Cerebellar nuclear complex (tissue), 1 donor: ENCODE measurements at places on chromosomes 6 and 20.

- no peak for DNase-seq
Observed at GRCh38 chr20:17229256-17229655, 2.4 kb downstream of the PCSK2 start.

DNA sequence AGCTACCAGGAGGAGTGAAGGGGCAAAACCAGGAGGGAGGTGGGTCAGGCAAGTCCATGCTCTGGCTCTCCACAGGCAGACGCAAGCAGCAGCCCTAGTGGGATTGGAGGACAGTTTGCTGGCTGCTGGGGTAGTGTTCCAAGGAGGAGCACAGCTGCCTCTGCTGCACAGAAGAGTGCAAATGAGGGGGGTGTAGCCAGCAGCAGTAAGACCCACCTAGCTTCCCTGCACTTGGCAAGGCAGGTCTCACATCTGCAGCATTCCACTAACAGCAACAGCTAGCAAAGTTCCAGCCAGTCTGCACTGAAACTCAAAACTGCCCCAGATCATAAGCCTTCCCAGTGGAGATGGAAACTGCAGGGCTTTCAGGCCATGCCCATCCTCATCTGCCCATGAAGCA lies 405.0 kb downstream of the UTRN start:
- DNase-seq: no peak

- DNase-seq: no peak
Observed at GRCh38 chr20:14005996-14006395, 10.7 kb downstream of the MACROD2 start.

DNA sequence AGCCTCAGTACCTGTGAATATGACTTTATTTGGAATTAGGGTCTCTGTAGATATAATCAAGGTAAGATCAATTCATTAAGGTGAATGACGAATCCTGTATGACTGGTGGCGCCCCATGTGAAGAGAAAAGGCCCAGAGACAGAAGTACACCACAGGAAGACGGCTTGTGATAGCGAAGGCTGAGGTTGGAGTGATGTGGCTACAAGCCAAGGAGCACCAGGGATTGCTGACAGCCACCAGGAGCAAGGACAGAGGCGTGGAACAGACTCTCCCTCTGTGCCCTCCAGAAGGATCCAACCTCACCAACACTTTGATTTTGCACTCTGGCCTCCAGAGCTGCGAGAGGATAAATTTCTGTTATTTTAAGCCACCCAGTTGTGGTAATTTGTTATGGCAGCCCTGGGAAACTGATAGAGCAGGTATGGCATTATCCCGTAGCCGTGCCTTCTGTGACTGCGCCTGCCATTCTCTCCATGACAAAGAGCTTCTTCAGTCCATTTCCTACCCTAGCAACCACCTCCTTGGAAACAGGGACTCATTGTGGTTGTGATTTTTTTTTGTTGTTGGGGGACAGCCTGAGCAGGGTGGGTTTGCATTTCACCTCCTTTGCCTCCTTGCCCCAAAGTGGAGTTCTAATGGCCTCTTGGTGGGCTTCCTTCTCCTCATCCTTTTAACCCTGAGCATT lies 29.6 kb downstream of the PTK7 start:
- no peak for DNase-seq

GRCh38 chr6:43674921-43675320 lies 12.7 kb downstream of the MRPS18A start:
- DNase-seq: no peak

DNA sequence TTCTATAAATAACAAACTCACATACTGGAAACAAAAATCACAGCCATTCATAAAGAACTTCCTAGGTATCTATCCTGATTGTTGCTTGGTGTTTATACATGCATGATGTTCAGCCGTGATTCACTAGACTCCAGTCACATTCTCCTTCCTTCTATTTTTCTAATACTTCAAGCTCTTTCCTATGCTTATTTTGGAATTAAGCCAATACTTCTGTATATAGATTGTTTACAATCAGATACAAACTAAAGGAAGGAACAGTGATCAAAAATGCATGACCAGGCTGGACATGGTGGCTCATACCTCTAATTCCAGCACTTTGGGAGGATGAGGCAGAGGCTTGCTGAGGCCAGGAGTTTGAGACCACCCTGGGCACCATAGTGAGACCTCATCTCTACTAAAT lies 377.5 kb upstream of the IRAK1BP1 start:
- no peak for DNase-seq

- DNase-seq: no peak
Observed at GRCh38 chr20:31693987-31694661, 28.5 kb downstream of the BCL2L1 start.

DNA sequence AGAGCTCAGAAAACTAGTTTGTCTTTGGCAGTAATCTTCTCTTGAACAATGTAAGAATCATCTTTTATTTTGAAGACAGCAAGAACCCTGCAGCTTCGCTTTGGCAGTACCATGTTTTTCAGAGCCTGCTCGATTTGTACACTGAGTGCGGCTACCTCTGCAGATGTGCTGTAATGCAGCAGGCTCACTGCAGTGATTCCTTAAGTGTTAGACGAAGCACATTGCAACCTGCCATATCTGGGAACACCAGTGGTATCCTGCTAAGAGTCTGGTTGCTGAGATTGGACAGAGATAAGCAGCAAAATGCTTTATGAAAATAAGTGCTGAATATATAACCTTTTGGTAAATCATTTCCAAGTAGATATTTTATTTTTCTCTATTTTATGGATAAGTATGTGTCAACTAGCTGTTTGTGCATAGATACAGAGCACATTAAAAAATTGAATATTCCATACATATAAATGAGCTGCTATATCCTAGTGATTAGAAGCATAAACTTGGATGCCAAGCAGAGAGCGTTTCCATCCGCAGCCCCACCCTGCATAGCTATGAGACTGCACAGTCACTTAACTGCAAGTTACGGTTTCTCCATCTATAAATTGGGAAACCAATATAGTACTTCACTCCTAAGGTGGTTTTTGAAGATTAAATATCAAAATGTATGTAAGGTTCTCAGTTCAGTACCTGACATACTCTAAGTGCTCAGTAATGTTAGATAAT lies 328.3 kb downstream of the FARS2 start:
- no peak for DNase-seq

DNA sequence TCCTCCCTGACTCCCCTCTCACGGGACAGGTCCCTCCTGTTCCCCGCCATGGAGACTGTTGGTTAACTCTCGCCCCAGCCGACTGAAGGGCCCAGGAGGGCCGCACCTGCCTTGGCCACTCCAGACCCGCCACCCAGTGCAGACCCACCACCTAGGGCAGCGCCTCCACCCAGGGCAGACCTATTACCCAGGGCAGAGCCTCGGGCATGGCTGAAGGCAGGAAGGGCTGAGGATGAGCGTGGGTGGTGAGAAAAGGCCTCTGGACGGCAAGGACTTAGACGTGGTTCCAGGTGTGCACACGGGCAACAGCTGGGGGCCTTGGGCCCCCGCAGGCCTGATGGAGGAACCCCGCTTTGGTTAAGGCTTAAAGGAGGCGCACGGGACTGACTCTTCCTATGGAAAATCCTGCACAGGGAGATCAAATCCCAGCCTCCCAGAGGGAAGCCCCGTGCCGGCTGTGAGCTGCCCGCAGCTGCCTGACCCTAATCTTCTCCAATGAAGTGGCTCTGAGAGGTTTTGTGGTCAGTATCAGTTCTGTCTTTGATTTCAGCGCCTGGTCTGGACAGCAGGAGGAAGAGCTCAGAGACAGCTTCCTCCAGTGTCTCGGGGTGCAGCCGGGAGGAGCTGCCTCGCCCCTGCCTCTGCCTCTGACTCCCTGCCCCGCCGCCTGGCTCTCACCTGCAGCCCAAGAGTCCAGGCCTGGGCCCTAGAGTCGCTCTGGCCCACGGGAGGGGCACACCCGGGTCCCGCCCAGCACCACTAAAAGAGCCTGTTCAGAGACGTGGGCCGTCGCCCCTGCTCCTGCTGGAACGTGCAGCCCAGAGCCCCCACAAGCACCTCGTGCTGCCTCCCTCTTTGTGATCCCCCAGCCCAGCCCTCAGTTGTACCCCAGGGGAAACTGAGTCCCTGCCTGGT lies 12.1 kb upstream of the CHRNA4 start:
- DNase-seq: no peak

GRCh38 chr6:5084781-5085647 lies at the start of gene PPP1R3G:
Gene PPP1R3G (plus strand): TSS chr6:5085341. CDS start chr6:5085486, 145 bp downstream.
- DNase-seq: no peak

DNA sequence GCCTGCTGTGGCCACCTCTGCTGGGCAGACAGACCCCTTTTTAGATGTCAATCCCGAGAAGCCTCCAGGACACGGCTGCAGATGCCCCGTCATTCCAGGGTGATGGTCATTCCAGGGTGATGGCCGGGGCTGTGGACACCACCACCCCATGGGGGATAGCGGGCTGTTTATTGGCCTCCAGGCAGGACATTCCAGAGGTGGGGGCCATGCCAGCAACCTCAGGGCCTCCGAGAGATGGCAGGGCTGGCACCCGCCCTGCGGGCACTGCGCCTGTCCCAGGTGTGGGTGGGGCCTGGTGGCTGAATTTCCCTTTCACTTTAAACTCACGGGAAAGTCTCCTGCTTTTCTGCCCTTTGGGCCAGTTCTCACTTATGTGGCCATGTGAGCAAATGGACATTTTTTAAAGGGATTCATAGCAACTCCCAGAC lies 14.5 kb downstream of the COL9A3 start:
- no peak for DNase-seq

- DNase-seq: no peak
Observed at GRCh38 chr20:34300809-34301586, 2.2 kb downstream of the AHCY start.

GRCh38 chr6:133966654-133967329 lies 13.8 kb downstream of the TBPL1 start:
- no peak for DNase-seq

GRCh38 chr6:116572162-116572561 lies 858 bp downstream of the RWDD1 start:
- no peak for DNase-seq

DNA sequence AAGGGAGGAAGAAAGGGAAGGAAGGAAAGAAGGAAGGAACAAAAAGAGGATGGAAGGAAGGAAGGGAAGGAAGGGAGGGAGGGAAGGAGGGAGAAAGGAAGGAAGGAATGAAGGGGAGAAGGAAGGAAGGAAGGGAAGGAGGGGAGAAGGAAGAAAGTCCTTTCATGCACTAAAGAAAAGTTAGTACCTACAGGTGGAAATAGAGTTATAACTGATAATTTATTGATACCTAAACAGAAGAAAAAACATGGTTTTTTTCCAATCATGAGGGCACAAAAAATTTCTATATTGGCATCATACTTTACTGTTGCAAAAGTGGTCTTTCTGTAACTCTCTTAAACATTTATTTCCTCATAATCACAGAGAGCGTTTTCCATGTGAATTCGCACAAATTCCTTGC lies 659.4 kb downstream of the MAFB start:
- DNase-seq: no peak

GRCh38 chr6:139497345-139497961 lies 123.0 kb upstream of the CITED2 start:
- no peak for DNase-seq

DNA sequence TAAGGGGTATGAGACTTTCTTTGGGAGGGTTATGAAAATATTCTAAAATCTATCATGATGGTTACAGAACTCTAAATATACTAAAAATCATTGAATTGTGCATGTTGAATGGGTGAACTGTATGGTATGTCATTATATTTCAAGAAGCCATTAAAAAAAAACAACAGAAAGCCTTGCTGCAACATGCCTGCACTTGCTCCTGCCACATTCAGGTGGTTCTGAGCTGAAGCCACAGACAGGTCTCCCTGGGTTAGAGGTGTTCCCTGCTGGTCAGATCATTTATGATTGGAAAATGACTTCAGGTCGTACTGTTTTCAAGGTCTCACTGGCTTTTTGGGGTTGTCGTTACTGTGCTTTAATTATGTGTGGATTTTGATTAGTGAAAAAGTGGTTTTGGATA lies 13.3 kb downstream of the GMPR start:
- DNase-seq: no peak

GRCh38 chr6:18207438-18207837 lies 52.2 kb downstream of the KDM1B start:
- DNase-seq: no peak

DNA sequence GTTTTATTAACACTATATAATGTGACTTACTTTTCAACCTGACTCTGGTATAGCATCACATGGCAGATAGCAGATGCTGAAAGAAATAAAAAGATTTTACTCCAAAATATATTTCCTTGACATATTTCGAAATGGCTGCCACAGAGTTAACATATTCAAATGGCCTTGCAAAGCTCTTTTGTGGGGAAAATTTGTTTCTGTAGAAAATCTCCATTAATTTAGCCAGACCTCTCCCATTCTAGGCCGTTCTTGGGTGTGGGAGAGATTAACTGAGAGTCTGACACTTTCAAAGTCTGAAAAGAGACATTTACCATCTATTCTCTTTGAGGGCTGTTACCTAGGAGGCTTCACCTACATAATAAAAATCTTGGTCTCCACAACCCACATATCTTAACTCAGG lies 217.2 kb downstream of the OTOR start:
- no peak for DNase-seq

DNA sequence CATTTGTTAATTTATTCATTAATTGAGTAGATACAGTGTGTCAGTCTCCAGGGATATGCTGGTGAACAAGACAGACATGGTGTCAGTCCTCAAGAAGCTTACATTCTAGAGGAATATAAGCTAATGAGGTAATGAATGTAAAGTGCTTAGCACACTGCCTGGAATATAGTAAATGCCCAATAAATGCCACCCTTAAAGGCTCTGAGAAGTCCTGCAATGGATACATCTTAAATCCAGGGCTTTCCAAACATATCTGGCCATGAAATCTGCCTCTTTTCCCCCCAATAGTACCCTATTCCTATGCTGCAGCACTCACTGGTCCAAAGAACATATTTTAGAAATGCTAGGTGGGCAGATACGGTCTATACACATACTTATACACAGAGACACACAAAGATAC lies 49.2 kb upstream of the CTNNBL1 start:
- no peak for DNase-seq

GRCh38 chr6:23940466-23940865 lies 185.5 kb upstream of the NRSN1 start:
- no peak for DNase-seq

- no peak for DNase-seq
Observed at GRCh38 chr6:112680091-112680490, 333.0 kb downstream of the RFPL4B start.

- no peak for DNase-seq
Observed at GRCh38 chr6:162963861-162964260, 236.1 kb downstream of the PACRG start.

- no peak for DNase-seq
Observed at GRCh38 chr6:43951063-43951755, 176.0 kb downstream of the MRPL14 start.

DNA sequence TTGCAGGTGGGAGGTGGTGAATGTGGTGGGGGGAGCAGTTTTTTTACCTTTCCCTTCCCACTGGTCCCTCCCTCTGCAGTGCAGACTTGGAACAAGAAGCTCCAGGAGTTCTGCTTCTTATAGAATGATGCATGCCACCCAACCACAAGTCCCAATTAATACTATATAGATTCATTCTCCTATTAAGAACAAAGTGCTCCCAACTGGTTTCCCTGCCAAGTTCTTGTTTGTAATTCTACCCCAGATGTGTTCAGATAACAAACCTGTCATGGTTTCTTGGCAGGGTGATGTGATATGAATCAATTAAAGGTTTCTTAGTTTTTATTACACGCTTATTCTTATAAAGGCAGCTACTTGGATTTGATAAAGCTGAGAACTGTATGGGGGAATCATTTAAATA lies 23.9 kb downstream of the HDDC2 start:
- DNase-seq: no peak

- DNase-seq: no peak
Observed at GRCh38 chr6:169965657-169966311, 214.4 kb downstream of the ERMARD start.
